ENCODE measurements at places on chromosomes 12 and 14.

DNA sequence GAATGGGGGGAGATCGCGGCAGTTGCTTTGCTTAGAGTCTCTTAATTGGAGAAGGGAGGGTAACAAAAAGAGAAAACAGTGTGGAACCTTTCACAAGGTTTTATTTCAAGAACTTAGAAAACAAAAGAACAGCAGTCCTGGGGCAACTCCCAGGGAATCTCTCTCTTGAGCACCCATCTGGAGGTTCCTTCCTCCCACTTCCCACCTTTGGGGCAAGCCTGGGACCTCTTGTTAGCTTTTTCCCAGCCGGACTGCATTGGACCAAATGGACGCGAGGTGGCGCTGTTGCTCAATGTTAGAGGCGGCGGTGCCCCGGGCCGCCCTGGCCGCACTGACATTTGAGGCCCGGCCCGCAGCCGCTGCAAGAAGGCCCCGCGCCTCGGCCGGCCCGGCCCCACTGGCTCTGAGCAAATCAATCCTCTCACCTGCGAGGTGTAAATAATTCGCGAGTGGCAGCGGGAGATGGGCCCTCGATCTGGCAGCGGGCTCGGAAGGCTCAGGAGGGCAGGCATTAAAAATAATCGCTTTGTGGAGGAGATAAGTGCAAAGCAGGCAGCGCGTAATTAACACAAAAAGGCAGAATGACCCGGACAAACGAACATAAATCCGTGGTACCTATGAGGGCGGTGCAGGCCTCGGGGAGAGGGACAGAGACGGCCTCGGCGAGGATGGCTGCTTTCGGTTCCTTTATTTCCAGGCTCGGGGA is 2.8 kb upstream of the HOXC8 start:
- H3K4me3 ChIP-seq, result no peak overlapping the region
- H3K36me3 ChIP-seq, result peaks cover 9% of the 10 kb centered on the region
- DNase-seq, result peak; percentile 88
- H3K27me3 ChIP-seq, result no peaks in the 10 kb centered on the region

DNA sequence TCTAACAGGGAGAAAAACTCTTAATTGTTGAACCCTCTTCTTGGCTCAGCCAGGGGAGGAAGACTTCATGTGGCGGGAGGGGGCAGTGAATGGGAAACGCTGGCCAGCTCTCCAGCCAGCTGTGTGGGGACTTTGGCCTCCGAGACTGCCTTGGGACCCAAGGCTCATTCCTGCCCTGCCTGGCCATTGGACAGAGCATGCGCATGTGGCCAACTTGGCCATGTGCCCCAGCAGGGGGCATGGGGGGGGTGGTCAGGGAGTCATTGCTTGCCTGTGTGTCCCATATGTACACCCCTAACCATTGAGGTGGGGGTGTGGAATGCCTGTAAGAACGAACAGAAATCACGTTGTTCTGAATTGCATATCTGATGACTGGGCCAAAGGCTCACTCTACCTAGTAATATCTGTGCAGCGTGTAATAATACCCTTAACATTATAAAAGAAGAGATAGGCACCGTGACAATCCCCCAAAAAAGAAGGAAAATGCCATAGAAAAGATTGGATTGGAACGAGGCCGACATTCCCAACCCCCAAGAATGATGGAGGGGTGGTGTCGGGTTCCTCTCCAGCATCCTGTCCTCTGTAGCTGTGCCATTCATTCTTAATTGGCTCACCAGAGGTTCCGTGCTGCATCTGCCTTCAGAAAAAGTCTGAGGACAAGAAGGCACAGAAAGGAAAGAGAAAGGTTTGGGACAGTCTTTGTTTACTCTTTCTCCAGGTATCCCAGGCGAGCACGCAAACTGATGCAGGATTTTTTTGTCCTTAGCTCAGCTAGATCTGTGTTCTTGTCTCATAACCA is 3.5 kb upstream of the FAR2 start:
- peaks cover 4% of the 10 kb centered on the region for H3K4me1 ChIP-seq
- DNase-seq, result no peak
- no peaks in the 10 kb centered on the region for H3K27me3 ChIP-seq
- H3K27ac ChIP-seq, result no peak overlapping the region
- H3K36me3 ChIP-seq, result no peaks in the 10 kb centered on the region

GRCh38 chr14:45680531-45680930 is 427.5 kb upstream of the MIS18BP1 start:
- no peaks in the 10 kb centered on the region for H3K27me3 ChIP-seq
- no peaks in the 10 kb centered on the region for H3K36me3 ChIP-seq
- H3K27ac ChIP-seq, result peak overlapping the region; percentile 80
- H3K4me1 ChIP-seq, result peaks cover 20% of the 10 kb centered on the region

DNA sequence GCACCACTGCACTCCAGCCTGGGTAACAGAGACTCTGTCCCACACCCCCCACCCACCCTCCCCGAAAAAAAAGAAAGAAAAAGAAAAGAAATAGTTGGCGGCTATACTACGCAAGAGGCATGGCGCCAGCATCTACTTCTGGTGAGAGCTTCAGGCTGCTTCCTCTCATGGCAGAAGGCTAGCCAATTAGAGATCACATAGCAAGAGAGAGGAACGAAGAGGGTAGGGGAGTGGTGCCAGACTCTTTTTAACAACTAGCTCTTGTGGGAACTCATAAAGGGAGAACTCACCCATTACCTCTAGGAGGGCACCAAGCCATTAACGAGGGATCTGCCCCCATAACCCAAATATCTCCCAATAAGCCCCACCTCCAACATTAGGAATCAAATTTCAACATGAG is 6.2 kb downstream of the DENND5B start:
- peak overlapping the region; percentile 69 for H3K27ac ChIP-seq
- H3K4me3 ChIP-seq, result no peak overlapping the region
- no peak for DNase-seq
- H3K27me3 ChIP-seq, result no peaks in the 10 kb centered on the region
- peaks cover 59% of the 10 kb centered on the region for H3K4me1 ChIP-seq

DNA sequence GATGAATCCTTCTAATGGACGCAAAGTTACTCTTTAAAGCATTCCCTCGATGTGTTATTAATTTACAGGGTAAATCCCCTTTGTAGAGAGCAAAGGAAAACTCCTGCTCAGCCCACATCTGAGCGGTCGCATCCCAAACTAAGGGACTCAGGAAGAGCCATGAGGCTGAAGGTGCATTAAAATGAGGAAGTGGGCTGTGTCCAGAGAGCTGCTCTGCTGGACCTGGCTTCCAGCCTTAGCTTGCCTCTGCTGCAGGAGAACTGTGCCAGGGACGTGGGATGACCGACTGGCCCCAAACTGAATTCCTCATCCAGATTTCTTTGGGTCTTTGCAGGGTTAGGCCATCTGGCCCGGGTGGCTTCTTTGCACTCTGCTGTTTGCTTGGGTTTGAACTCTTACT is 88.3 kb downstream of the FBXW8 start:
- H3K4me3 ChIP-seq, result no peak overlapping the region
- no peak for DNase-seq
- peaks cover 17% of the 10 kb centered on the region for H3K36me3 ChIP-seq
- no peaks in the 10 kb centered on the region for H3K4me1 ChIP-seq

DNA sequence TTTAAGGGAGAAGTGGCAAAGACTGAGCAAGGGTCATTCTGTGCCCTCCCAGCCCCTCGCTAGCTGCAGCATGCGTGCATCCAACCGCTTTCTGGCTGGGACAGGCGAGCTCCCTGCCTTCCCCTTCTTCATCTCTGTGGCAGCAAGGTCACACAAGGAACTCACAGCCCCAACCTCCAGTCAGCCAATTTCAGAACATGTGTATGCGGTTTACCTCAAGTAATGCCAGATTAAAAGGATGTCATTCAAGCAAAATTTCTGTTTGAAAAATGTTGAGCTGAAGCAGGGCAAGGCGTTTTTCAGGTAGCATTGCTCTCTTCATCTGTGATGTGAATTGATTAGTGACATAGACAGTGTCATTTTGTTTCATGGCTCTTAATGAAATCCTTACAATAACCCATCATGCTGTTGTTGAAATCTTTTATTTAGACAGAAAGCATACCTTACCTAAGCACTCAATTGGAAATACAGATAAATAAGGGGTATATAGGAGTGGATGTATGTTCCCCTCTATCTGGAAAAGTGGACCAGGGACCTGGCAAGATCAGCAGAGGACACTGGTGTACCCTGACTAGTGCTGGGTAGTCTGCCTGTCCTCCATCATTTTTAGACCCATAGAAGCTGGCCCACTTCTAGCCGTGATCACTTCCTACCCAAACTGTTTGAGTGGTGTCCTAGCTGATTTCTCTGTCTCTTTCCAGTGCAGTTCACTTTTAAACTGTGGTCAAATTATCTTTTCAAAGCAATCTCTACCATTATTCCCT is 82.8 kb upstream of the NEDD1 start:
- H3K27me3 ChIP-seq, result no peaks in the 10 kb centered on the region
- no peaks in the 10 kb centered on the region for H3K36me3 ChIP-seq
- no peak overlapping the region for H3K4me3 ChIP-seq
- DNase-seq, result no peak
- no peaks in the 10 kb centered on the region for H3K4me1 ChIP-seq

DNA sequence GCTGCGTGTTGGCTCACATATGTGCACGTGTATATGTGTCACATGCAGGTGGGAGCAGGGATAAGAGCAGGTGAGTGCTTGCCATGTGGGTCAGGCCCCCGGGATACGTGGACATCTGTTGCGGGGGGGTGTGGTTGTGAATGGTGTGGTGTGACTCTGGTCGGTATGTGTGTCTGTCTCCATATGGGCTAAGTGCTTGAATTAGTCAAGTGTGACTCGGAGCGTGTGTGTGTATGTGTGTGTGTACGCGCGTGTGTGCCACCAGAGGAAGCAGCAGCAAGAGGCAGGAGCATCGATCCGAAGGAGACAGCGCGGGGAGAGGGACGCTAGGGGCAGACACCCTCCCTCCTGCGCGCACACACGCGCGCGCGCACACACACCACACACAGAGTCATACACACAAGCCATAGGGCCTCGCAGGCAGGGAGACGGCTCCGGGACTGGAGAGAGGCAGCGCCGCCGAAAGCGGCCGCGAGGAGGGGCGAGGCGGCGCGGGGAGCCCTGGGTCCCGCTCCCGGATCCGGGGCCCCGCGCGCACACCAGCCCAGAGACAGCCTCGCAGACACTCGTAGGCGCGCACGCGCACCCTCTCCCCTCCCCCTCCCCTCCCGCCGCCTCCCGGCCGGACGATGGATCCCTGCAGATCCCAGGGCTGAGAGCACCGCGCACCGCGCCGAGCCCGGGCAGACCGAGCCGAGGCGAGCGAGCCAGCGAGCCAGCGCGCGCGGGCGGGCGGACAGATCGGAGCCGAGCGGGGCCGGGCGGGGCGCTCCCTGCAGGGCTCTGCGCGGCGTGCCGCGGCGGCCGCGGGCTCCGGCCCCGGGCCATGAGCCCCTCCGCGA is at the start of gene ASIC1:
Gene ASIC1 (plus strand): TSS at position 597 of the 842 bp plus-strand sequence. CDS start 1,171 bp downstream, outside the sequence.
- no peaks in the 10 kb centered on the region for H3K36me3 ChIP-seq
- peaks cover 18% of the 10 kb centered on the region for H3K4me1 ChIP-seq
- peaks cover 24% of the 10 kb centered on the region for H3K27me3 ChIP-seq
- peak; percentile 49 for DNase-seq
- peak within 1 kb of the TSS; percentile 16 for H3K27ac ChIP-seq

DNA sequence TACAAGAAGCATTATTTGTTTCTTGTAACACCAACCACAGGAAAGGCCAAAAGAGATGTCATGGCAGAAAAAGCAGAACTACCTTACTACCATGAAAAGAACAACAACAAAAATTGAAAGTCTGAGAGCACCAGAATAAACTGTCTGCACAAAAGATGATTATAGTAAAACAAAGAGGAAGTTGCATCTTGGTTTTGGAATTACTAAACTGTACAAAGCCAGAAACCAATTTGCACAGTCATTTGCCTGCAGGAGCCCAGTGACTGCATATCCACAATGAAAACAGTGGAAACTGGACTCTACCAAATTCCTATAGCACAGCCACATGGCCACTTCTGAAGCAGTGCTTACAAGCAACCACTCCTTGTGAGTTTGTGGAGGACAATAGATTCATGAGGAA is 276.2 kb downstream of the SSPN start:
- H3K27ac ChIP-seq, result no peak overlapping the region
- H3K4me1 ChIP-seq, result peaks cover 5% of the 10 kb centered on the region
- no peaks in the 10 kb centered on the region for H3K36me3 ChIP-seq
- H3K27me3 ChIP-seq, result no peaks in the 10 kb centered on the region
- DNase-seq, result no peak

DNA sequence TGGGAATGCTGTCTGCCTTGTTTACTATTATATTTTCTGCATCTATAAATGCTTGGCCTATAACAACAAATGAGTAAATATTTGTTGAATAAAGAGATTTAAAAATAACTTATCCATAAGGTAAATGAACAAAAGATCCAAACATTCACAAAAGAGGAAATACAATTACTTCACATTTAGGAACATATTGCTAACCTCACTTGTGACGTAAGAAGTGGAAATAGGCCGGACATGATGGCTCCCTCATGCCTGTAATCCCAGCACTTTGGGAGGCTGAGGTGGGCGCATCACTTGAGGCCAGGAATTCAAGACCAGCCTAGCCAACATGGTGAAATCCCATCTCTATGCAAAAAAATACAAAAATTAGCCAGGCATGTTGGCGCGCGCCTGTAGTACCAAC is 25.7 kb upstream of the CKAP4 start:
- peak overlapping the region; percentile 54 for H3K27ac ChIP-seq
- no peak overlapping the region for H3K4me3 ChIP-seq
- H3K4me1 ChIP-seq, result no peaks in the 10 kb centered on the region

- H3K4me3 ChIP-seq, result no peak overlapping the region
- H3K4me1 ChIP-seq, result no peaks in the 10 kb centered on the region
- H3K27me3 ChIP-seq, result no peaks in the 10 kb centered on the region
- H3K27ac ChIP-seq, result no peak overlapping the region
- H3K36me3 ChIP-seq, result peaks cover 11% of the 10 kb centered on the region
Measured at GRCh38 chr14:81176241-81176640, 44.5 kb downstream of the GTF2A1 start.

- H3K27me3 ChIP-seq, result no peaks in the 10 kb centered on the region
- no peaks in the 10 kb centered on the region for H3K4me1 ChIP-seq
- no peak overlapping the region for H3K27ac ChIP-seq
- no peak overlapping the region for H3K4me3 ChIP-seq
Measured at GRCh38 chr14:37340353-37340752, 142.6 kb downstream of the MIPOL1 start.

- H3K27me3 ChIP-seq, result peaks cover 40% of the 10 kb centered on the region
- H3K4me1 ChIP-seq, result no peaks in the 10 kb centered on the region
- no peak for DNase-seq
- H3K27ac ChIP-seq, result no peak overlapping the region
Measured at GRCh38 chr12:111160350-111161241, 208.3 kb downstream of the PHETA1 start.

DNA sequence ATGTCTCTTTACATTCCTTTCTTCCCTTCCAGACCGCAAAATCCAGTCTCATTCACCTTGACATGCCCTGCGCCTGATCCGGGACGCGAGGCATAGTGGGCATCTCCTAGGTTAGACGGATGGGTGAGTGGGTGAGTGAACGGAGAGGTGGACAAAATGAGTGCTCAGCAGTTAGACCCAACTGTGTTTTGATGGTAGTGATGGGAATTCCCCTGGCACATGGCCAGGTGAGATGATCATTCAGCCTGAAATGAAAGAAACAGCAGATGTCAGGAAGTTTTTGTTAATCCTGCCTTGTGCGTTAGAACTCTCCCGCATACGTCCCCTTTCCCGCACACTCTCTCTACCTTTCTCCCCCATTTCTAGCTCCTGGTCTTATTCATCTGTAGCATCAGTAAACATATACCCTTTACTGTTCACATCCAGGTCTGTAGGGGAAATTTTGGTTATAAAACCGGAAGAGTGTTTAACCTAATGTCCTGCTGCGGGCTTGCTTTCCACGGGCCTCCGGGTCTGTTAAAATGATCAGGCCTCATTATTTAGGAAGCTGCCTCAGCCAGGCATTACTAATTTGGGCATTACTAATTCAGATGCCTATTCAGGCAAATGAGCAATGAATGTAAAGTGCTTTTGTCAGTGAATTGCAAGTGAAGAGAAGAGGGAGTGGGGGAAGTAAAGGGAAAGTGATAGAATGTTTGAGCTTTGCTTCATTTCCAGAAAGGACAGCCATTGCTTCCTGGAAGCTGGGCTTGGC is 172.8 kb downstream of the ETV6 start:
- peaks cover 13% of the 10 kb centered on the region for H3K4me1 ChIP-seq
- no peaks in the 10 kb centered on the region for H3K27me3 ChIP-seq
- peak overlapping the region; percentile 17 for H3K4me3 ChIP-seq
- peak; percentile 56 for DNase-seq
